ENCODE measurements at places on chromosomes 5 and 9.

DNA sequence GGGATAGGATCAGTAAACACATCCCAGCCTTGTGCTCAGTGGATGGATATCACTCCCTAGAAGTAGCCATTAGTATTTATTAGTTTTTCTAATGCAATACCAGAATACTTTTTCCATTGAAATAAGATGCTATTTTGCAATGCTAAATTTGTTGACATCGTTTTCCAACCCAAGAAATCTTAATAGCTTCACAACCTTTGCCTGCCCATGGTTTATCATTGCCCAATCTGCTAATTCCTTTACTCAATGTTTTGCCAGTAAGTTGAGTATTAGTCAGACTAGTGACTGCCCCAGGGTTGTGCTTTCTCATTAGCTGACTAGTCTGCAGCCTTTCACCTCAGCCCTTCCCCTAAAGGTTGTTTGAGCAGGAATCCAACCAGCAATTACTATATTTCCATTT, 62.9 kb downstream of the NREP start:
- no peak for DNase-seq

GRCh38 chr5:142737179-142737578, 33.0 kb upstream of the ARHGAP26 start:
- no peak for DNase-seq

DNA sequence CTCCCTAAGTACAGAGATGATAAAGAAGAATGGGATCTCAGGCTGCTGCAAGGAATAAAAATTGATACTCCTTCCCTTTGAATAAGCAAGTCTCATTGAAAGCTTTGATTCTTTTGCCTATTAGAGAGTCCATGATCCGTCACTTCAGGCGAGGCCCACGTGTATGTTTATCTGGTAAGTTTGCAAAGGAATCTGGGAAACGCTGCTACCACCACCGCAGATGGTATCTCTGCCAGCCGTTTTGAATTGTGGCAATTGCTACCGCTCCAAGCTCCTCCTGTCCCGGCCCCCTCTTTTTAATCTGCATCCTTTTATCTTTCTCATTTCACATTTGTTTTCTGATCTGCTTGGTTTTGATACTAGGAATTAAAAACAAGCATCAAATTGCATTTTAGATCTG, 42.9 kb upstream of the GRIA1 start:
- no peak for DNase-seq

GRCh38 chr9:83800236-83801033, 17.1 kb downstream of the GKAP1 start:
- DNase-seq = no peak

DNA sequence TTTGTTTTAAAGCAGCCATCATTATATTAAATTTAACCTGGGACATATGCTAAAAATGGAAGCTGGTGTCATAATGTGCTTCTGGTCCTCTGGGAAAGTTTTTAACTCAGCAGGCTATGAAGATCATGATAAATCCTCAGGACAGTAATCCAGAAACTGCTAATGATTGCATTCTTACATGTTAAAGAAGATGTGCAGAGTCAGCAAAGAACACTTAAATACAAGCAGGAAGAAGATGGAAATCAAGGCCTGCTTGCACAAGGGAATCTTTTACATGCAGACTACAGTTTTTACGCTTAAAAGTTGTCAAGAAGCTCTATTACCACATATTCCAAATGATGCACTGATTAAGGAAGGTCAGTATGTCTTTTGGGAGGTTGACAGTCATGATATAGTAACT, 246.0 kb upstream of the PTPRD start:
- no peak for DNase-seq
